Left lung (tissue), 14 donors: ENCODE measurements at places on chromosomes 2 and 18.

- DNase-seq, result no peak
These were observed 20.7 kb upstream of the NT5C1B start for GRCh38 chr2:18610090-18610489.

GRCh38 chr2:1569879-1570450, 156.7 kb downstream of the TPO start:
- no peak for DNase-seq

DNA sequence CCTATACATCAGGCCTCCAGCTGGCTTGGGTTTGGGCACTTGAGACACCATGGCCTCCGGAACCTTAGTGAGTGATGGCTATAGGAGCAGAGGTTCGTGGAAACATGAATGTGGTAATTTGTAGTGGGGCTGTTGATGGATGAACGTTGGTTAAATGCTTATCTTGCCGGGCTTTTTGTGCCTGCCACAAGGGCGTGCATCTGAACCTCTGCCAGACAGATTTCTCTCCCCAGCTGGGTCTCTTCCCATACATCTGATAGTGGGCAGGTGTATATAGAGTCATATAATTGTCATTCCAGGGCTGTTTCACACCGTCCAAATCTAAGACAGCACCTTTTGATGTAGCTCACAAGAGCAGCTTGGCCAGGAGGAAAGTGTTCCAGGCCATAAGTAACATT, 14.7 kb downstream of the LAMA3 start:
- no peak for DNase-seq

GRCh38 chr2:131584380-131584779, 56.7 kb downstream of the CCDC74A start:
- no peak for DNase-seq

GRCh38 chr2:41942278-41942677, 105.5 kb upstream of the PKDCC start:
- no peak for DNase-seq

GRCh38 chr2:55901322-55901721, 22.3 kb downstream of the EFEMP1 start:
- no peak for DNase-seq

- DNase-seq, result peak; percentile 46
These were observed 164.1 kb downstream of the DCDC2C start for GRCh38 chr2:3867469-3867868.

DNA sequence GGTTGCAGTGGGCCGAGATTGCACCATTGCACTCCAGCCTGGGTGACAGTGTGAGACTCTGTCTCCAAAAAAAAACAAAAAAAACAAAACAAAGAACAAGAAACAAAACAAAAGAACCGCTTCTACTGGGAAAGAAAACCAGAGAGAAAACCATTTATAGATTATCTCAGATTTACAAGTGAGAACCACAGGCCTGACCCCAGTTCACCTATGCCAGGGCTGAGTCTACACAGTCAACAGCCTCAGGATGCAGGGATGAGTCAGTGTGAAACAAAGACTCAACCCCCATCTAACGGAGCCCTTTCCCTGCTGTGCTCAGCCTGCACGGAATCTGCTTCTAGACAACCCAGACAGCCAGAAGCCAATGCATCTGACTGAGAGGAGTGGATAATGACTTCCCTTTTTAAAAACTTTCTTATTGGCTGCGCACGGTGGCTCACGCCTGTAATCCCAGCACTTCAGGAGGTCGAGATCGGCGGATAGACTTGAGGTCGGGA, 25.5 kb upstream of the YWHAQ start:
- DNase-seq, result no peak

- no peak for DNase-seq
These were observed 80.7 kb downstream of the PDCL3 start for GRCh38 chr2:100643467-100643866.

DNA sequence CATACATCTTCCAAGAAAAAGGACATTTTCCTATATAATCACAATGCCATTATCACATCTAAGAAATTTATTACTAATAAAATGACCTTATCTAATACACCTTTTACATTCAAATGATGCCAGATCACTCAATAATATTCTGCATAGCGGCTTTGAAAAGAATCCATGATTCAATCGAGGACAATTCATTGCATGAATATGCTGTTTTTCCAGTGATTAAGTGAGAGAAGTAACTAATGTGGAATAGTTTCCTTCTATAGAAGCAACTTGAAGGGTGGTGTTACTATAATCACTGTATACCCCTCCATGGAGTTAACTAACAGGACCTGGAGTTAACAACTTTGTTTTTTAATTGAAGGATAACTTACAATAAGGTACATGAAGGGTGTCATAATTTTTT, 9.1 kb downstream of the PLEK start:
- no peak for DNase-seq

DNA sequence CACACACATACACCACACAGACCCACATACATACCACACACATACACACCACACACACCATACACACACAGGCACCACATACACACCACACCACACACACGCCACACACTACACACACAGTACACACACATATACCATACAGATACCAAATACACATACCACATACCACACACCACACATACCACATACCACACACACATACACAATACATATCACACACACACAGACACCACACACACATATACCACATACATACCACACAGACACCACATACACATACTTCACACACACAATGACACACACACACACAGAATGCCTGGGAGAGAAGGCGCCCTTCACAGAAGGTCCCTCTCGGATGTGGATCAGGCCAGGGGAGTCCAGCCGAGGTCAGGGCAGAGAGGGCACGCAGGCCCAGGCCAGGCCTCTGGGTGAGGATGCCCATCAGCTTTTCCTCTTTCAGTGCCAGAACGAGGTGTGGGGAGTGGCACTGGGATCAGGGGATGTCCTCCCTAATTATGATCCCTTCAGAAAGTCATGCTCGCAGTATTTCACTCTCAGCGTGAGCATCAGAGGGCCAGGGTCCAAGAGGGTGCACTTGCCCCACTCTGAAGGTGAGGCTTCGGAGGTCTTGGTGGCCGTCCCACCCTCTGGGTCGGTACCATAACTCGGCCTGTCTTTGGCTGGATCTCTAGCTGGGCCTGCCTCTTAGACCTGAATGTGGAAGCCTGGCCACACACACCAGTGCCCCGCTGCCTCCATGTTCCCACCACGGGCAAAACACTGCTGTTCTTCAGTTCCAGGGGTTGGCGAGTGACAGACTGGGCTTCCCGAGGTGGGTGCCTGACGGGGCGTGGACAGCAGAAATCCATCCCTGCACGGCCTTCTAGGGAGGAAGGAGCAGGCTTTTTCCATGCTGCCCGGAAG, 70.6 kb upstream of the ODC1 start:
- no peak for DNase-seq

DNA sequence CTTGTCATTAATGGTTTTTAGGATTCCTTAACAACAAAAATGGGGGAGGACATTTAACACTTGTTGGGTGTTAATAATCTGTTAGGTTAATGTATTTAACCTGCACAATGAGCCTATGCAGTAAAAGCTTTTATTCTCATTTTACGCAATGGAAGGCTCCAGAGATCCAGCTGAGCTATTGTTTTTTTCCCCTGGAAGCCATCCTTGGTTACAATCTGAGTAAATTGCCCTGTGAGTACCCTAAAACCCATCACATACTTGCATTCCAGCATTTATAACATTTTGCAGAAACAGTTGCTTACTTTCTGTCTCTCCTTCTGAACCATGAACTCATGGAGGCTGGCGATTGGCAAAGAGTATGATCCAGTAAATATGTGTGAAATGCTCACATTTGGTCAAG, 30.2 kb upstream of the DOCK10 start:
- no peak for DNase-seq

DNA sequence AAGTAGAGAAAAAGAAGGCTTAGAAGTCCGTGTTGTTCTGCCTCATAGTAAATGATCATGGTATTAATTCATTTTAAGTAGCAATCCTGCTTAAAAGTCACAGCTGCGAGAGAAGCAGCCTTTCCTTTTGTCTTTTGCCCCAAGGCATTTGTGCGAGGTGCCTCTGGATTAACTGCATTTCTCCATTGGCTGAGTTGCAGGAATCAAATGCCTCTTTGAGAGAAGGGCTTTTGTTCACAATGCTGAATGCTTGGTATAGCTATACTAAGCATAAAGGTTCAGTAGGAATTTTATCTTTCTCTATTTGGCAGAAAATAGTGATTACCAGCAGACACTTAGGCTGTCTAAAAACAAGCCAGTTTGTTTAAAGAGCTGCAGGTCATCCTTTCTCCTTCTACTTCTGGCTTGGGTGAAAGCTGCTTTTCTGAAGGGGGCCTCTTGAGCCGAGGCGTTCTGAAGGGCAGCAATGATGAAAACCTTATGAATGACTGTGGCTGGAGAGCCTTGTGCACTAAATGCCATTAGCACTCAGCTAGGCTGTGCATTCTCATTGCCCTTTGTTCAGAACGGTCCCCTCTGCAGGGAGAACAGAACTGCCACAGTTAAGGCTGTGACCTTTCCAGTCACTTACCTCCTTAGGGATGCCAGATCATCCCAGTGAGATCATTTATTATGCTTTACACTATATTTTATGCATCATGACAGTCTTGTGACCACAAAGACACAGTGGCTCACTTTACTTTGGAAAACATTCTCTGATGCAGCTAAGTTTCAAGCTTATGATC, 68.8 kb upstream of the TMEM87B start:
- no peak for DNase-seq

DNA sequence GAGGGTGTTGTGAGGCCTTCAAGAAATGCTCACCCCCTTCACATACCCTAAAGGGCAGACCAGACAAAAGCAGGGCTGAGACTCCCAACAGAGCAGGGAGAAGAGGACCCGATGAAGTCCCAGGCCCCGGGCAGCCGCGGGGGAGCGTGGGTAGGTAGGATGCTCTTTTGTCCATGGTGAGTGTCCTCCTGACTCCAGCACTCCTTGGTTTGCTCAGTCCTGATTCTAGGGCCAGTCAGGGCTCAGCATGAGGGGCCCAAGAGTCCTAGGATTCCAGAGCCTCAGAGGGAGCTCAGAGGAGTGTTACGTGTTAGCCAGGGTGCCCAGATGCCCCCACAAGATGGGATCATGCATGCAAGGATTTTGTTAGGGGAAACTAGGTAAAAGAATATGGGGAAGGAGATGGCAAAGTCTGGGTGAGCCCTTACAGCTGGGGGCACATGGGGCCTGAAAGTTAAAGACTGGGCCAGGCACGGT, 64.8 kb downstream of the SMAD7 start:
- DNase-seq, result no peak

GRCh38 chr2:127508631-127509034, 17.7 kb downstream of the IWS1 start:
- DNase-seq, result peak; percentile 68

GRCh38 chr2:74092275-74092674, 55.4 kb downstream of the BOLA3 start:
- no peak for DNase-seq

- no peak for DNase-seq
These were observed 38.5 kb downstream of the KCTD18 start for GRCh38 chr2:200471324-200471848.

- DNase-seq, result no peak
These were observed 1.7 kb downstream of the LYPD1 start for GRCh38 chr2:132668189-132668823.

- no peak for DNase-seq
These were observed 173.6 kb downstream of the ANKRD30B start for GRCh38 chr18:14921547-14921946.

DNA sequence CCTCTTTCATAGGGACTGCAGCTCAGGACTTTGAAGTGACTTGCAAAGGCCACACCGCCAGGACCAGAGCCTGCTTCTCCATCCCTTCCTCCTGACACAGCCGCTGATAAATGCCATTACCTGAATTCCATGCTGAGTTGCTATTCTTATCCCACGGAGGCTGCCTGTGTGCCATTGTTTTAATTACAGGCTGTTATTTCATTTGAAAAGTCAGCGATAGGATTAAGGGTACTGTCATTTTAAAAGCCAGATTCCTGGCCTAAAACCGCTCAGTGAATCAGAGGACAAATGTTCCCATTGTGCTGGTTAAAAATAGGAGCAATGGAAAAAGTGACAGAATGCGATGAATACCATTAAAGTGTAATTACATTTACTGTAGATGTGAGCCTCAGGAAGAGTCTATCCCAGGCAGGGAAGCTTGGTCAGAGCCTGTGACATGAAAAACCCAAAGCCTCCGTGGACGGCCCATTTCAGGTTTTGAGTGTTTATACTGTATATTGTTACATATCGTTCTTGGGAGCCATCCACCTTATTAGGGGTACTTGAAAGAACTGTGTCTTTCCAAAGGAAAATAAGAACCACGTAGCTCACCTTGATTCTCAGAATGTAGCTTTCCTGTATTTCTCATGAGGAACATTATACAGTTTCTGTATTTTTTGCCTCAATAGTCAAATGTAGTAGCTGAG, 41.3 kb downstream of the PDCL3 start:
- DNase-seq, result no peak

DNA sequence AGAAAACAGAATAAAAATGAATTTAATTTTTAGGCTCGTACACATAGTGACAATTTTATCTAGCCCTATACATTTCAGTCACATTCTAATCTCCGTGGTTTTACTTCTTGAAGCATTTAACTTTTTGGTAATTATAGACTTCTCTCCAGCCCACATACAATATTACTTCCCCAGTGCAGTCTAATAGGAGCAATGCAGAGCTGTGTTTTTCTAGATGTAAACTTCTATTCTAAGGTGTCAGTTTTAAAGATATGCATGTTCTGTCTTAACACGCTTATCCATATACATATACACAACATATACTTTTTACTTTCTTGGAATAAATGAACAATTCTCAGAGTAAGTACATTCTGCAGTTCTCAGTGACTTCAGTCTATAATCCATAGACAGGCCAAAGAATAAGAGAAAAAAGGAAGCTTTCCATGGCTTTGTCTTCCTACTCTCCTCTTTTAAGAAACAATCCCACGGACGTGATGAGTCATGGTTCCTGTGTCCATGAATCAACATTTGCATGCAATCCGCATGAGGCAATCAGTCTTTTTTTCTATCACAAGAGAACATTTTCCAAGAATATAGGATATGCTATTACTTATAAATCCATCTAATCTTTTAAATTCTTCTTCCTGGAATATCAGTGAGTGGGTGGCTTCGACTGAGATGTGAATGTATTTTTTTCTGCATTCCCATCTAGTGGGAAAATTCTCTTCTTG, 42.8 kb downstream of the CCDC102B start:
- DNase-seq, result no peak

DNA sequence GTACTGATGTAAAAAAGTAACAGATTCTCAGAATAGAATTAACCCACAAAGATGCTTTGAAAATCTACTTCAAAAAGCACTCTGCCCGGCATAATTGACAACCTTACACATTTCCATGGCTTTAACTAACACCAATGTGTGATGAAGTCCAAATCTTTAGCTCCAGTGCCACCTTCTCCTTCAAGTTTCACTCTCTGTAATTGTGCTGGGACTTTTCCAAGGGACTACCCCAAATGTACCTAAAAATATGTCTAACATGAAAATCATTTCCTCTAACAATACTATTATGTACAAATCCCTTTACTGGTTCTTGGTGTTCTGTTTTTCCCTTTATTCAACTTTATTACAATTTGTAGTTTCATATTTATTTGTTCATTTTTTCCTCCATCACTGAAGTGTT, 20.6 kb upstream of the UBE2E3 start:
- no peak for DNase-seq

DNA sequence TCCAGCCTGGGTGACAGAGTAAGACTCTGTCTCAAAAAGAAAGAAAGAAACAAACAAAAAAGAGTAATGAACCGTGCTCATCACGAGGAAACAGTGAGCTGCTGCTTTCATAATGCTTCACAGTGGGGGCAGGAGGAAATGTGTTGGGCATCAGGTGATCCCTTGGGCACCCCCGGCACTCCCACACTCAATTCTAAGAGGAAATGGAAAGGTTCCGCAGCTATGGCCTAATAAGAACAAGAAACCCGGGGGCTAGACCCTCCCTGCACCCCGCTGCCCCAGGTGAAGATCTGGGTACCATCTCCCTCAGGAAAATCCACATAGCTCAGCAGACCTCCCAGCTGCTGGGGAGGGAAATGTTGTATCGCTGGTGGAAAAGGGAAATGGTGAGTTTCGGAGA, 118.9 kb downstream of the LPIN1 start:
- no peak for DNase-seq
